ENCODE measurements at places on chromosomes 1 and 21. TPM values are rescaled to one million over a fixed set of nuclear protein-coding genes. Genes with fewer than 3 reads are reported as not detected.

COL6A1 gene
- total RNA-seq, result 54.5 TPM

- no peaks in the 10 kb centered on the region for H3K4me1 ChIP-seq
- DNase-seq, result no peak
- H3K27ac ChIP-seq, result no peak overlapping the region
- H3K36me3 ChIP-seq, result no peaks in the 10 kb centered on the region
Observed at GRCh38 chr1:101603726-101604125, 366.9 kb downstream of the S1PR1 start.

WNT2B gene
- 2.9 TPM for total RNA-seq

SETSIP gene
- not detected for total RNA-seq

OLFML3 gene
- total RNA-seq, result 4.1 TPM

NVL gene
- 27.7 TPM for total RNA-seq

DNA sequence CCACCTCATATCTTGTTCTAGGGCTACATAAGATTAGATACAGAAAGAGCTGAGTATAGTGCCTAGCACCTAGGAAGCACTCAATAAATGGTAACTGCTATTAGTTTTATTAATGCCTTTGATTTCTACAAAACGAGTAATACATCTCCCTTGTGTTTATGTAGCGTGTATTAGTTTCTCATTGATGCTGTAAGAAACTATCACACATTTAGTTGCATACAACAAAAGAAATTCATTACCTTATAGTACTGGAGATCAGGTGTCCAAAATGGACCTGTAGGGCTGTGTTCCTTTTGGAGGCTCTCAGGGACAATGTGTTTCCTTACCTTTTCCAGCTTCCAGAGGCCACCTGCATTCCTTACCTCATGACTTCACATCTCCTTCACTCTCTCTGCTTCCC lies 961 bp upstream of the ERO1B start:
- H3K27me3 ChIP-seq, result no peaks in the 10 kb centered on the region
- no peak for DNase-seq
- H3K36me3 ChIP-seq, result no peaks in the 10 kb centered on the region
- H3K4me3 ChIP-seq, result peak overlapping the region; percentile 71

LMX1A gene
- 0.67 TPM for total RNA-seq

DNA sequence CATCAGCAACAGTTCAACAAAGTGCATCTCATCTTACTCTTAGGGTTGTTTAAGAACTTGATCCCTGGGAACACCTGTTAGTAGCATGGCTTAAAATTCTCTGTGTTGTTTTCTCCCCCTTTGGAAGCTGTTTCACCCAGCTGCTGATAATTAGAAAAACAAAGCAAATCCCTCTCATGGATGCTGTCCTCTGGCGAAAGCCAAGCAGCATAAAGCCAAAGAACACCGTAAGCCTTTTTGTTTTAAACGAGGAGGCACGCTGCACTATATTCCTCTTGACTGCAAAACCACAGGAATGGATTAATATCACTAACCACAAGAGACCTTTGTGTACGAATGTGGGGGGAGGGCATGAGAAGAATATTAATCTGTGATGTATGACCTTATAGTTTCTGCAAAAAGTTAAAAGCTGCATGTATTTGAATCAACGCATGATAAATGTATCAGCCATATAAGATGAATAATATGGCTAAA lies 923.2 kb downstream of the LTN1 start:
- H3K4me1 ChIP-seq, result peaks cover 3% of the 10 kb centered on the region
- H3K4me3 ChIP-seq, result no peak overlapping the region
- H3K36me3 ChIP-seq, result no peaks in the 10 kb centered on the region

DNA sequence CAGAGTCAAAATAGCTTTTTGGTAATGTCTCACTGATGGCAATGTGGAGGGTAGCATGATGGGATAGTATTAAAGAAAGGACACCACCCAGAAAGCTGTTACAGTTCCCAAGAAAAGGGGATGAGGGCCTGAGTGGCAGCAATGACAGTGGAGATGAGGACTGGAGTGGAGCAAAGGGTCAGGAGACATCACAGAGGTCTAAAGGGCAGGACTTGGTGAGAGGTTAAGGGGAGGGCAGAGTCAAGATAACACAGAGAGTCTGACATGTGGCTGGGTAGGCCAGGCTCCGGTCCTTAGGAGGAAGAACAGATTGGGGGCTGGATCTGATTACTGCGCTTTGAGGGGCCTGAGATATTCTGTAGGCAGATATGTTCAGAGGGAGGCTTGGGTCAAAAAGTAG lies 19.3 kb downstream of the ELF3 start:
- H3K27ac ChIP-seq, result peak overlapping the region; percentile 44
- no peaks in the 10 kb centered on the region for H3K27me3 ChIP-seq
- H3K36me3 ChIP-seq, result no peaks in the 10 kb centered on the region

DNA sequence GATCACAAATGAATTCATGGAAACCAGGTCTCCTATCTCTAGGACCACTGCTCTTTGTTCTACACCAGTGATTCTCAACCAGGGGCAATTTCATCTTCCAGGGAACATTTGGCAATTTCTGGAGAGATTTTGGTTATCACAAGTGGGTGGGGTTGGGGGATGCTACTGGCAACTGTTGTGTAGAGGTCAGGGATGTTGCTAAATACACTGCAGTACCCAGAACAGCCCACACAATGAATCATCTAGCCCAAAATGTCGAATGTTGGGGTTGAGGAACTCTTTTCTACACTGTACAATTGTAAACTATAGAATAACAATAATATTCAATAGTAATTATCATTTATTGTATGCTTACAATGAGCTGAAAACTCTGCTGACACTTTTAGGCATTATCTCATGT lies 55.7 kb upstream of the UBE2U start:
- no peak for DNase-seq
- H3K4me1 ChIP-seq, result no peaks in the 10 kb centered on the region
- no peak overlapping the region for H3K4me3 ChIP-seq
- no peak overlapping the region for H3K27ac ChIP-seq
- H3K27me3 ChIP-seq, result no peaks in the 10 kb centered on the region

GRCh38 chr1:204950353-204951001 lies 79.8 kb downstream of the NFASC start:
- H3K4me1 ChIP-seq, result no peaks in the 10 kb centered on the region
- H3K27me3 ChIP-seq, result no peaks in the 10 kb centered on the region
- no peak overlapping the region for H3K4me3 ChIP-seq
- H3K27ac ChIP-seq, result no peak overlapping the region
- H3K36me3 ChIP-seq, result no peaks in the 10 kb centered on the region
- DNase-seq, result no peak

Data from esophagus squamous epithelium (tissue), 5 donors.